Right kidney (tissue), 9 donors: ENCODE measurements at places on chromosomes 5 and 9.

DNA sequence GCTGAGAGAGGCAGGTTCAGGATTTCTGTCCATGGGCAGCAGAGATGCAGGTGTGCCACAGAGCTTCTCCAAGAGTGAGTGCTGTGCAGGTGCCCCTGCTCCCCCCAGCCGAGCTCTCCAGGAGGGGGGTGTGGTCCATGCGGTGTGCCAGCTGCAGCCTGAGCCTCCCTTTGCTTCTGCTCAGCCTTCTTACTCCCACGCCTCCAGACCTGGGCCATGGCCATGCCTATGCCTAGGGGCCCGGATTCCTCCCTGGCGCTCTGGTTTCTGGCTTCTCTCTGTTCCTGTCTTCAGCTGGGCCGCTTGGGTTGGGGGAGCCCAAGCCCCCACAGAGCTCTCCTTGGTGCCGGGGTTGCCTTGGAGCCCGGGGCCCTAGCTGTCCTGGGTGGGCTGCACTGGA lies 133.3 kb downstream of the CACNA1B start:
- no peak for DNase-seq

DNA sequence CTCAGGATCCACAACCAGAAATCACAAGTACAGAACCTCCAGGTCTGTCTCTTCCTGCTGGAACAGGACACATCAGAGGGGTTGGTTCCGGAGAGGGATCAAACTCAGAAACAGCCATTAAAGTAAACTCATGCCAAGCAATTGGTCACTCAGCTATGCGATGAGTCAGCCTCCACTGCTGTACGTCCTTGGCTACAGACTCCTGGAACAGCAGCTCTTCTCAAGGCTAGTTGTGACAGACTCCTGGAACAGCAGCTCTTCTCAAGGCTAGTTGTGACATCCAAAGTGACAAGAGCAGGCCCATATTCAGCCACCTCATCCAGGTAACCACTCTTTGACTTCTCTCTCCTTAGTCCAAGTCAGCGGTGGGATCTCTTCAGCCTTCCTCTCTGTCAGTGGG lies at the start of gene SPINK13:
Gene SPINK13 (plus strand): TSS at position 229 of the 400 bp plus-strand sequence. CDS start 1,279 bp downstream, outside the sequence.
- no peak for DNase-seq

GRCh38 chr5:66621146-66621545 lies 25.0 kb downstream of the MAST4 start:
- no peak for DNase-seq

DNA sequence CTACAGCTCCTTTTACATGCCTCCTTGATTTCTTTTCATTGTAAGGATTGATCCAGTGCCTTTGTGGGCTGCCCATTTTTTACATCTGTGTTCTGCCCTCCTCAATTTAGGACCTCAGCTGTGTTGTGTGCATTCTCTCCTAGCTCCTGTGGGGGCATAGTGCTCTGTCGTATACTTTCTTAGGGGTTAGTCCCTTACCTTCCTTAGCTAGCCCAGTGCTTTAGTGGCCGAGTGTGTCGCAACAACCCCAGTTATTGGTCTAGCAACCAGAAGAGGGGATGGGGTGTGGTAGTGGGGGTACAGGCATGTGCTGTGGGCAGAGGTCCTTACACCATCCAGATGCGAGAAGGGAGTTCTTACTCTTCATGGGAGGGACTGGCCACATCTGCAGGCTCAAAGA lies 12.1 kb downstream of the MTRR start:
- no peak for DNase-seq

- DNase-seq = no peak
These were observed 2.2 kb downstream of the SARDH start for GRCh38 chr9:133735931-133736330.

DNA sequence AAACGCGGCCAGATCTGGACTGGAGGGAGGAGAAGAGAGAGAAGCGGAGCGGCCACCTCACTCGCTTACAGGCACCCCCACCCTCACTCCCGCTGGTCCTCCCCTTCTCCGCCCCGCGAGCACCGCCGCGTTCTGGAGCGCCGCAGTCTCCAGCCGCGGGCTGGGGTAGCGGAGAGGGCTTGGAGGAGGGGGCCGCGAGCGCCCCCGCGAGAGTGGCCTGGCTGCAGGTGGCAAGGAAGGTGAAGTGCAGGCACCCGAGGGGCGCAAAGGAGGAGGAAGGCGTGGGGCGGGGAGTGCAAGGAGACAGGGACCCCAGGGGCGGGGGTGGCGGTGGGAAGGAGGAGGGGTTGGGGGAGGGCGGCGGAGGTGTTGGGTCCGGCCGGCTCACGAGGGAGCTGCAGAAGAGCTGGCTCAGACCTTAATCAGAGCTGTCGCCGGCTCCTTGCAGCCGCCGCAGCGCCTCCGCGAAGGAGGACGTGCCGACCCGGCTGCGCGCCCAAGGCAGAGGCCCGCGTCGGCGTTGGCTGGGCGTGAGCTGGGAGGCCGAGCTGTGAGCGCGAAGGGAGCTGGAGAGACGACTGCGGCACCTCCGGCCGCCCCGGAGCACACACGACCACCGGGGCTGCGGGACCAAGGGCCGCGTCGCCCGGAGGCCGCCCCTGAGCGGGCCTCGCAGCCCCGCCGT lies at the start of gene DMRT3:
Gene DMRT3 (plus strand): TSS at position 398 of the 685 bp plus-strand sequence. CDS start 347 bp downstream, outside the sequence.
- DNase-seq = no peak

GRCh38 chr9:72119853-72120252 lies 29.4 kb upstream of the GDA start:
- DNase-seq = no peak

DNA sequence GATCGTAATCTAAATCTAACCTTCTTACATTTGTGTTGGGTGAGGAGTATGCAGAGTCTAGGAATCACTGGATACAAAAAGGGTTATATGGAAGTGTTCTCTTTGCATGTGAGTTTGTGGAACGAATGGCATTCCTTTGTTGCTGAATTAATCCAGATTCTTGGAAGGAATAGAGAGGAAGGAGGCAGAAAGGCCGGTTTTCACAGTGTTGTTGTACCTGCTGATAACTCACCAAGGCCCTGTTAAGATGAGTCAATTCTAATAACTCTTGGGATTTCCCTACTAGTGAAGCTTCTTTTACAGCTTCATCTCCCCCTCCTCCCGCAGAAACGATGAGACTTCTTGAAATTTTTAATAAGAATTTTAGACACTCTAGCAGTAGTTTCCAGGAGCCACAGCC lies 84.0 kb downstream of the ZSWIM6 start:
- DNase-seq = no peak

DNA sequence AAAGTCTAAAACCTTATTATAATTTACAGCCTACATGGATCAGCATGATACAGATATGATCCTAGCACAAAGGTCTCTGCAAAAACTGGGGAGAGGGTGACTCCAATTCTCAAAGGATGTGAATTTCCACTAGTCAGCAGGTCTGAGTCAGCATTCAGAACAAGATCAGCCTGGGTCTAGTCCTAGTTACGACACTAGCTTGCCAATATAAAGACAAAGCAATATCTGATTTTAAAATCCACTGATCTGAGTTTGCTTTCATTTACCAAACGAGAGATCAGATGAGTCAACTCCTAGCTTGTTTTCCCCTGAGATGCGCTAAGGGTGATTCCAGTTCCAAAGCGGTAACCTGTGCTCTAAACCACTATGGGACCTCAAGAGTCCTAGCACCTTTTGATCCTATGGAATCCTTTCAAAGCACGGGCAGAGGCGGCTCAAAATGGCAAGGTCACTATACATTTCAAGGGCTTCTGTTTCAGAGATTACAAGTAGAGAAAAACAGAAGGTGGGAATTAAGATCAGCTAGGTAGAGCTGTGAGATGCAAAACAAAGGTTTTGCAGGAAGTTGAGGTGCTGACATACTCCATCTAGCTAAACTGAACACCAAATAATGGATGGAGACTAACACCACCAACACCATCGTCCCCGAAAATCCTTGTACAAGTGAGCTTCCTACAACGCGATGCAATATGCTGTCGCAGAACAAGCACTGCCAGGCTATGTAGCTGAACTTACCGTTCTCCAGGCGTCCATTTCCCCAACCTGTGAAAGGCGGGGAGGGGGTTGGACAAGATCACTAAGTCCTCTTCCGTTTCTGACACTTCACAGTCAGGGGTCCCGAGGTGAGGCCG lies 906 bp downstream of the SLC25A51 start:
- no peak for DNase-seq

DNA sequence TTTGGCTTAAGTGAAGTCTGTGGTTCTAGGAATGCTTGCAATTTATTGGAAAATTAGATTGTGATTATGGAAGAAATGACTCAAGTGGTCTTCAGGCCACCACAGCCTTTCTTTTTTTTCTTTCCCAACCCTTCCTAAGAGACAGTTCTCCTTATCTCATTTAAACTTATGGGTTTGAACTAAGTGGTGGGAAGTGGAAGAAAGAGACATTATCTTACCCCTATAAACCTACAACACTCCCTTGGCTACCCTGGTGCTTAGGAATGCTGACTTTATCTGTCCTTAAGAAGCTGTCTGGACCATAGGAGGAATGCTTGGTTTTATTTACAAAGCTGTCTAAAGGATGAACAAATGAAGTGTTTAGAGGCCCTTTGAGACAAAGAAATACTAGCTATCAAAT lies 5.1 kb upstream of the ERAP1 start:
- no peak for DNase-seq

DNA sequence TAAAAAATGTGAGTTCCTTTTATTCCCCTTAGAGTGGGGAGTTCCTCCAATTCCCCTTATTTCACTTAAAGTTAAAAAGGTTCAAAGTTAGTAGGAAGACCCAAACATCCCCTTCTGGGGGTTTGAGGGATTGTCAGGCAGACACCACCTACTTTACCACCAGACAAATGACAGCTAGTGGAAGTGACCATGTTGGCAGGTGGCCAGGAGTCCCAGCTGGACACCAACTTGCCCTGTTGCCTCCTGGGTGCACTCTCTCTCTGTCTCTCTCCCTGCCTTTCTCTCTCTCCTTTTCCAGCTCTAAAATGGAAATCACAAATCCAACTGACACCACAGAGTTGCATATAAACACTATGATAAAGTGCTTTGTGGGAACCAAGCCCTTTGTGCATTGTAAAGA lies 307.7 kb upstream of the TLE4 start:
- DNase-seq = no peak
